ENCODE measurements at places on chromosomes 3 and 15.

DNA sequence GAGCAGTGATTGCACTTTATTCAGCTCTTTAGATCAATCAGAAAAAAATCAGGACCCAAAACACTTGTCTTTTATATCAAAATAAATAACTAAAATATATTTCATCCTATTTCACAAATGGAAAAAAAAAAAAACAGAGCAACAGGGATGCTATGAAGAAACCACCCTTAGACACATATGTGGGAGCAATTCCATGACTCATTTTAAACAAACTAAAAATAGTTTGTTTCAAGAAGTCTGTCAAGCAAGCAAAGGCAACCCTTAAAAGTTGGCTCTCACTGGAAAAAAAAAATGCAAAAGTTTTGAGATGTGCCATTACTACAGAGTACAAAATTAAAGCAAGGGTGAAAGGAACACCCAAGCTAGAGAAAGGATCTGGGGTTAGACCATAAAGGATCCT is 5.7 kb downstream of the ATP13A3 start:
- no peak for DNase-seq

GRCh38 chr15:69074843-69075224 is 60.3 kb downstream of the NOX5 start:
- no peak for DNase-seq

- DNase-seq: no peak
Measured at GRCh38 chr15:72511536-72511935, 37.4 kb downstream of the ARIH1 start.

DNA sequence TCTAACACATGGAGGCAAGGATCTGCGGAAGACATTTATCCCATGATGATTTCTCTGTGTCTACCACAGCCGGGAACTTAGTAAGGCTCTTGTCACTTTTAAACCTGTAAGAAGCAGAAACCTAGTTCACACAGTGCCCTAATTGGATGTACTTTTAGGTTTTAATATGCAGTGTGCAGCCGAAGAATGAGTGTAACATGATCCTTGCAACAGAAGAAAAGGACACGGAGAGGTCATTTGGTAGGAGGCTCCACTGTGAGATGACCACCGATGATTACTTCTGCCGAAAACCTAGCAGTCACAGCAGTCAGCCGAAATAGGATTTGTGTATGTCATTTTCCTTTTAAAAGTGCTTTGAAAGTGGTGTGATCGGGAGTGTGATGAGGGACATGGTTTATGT is 6.8 kb downstream of the CACNA1D start:
- DNase-seq: no peak

GRCh38 chr3:161689584-161690298 is 193.1 kb downstream of the OTOL1 start:
- DNase-seq: no peak

DNA sequence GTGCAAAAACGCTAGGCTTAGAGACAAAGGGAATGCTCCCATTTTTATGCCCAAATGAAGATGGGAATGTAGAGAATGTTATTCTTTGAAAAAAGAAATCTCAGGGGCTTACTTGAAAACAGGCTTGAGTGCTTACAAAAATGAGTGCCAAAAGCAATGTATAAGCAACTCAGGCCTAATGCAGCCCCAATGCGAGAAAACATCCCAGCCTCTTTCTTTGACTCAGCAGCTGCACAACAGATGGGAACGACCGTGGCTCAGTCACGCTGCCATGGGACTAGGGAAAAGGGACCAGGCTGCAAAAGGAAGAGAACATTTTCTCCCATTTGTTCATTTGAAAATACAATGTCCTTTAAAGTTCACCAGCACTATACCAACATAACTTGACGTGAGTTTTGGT is 246.4 kb upstream of the LRIG1 start:
- no peak for DNase-seq

DNA sequence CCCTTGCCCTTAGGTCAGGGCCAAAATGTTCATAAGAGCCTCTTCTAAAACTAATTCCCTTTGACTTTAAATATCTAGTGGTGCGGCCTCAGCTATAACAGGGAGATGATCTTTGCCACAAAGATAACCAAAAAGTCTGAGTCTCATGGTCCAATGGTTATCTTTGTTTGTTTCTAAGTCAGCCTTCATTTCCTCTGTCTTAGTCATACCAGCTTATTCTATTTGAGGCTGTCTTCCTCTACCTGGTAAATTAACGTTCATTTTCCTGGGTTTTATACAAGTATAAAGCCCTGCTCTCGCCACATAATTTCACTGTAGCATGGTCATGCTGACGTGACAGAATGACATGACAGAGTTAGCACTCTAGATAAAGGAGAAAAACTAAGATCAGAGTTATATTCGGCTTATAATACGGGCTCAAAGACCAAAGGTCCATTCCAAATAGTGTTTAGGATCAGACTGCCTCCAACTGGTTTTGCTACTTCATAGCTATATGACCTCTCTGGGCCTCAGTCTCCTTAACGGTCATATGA is 18.4 kb downstream of the ZNF860 start:
- DNase-seq: no peak

GRCh38 chr15:92118936-92119325 is 265.4 kb downstream of the SLCO3A1 start:
- DNase-seq: no peak

DNA sequence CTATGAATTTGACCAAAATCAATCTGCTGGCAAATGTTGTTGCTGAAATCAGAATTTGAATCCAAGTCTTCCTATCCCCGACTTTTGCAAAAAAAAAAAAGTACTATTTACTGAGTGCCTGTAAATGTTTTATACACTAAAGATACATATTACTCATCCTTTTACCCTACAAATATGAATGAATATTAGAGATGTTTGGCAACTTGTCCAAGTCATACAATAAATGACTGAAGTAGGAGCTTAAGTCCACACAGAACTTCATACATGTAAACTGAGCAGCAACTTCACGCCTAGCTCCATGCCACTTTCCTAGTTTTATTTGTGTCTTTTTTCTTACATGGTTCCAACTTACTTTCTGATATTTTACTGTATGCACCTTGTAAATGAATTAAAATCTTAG is 39.2 kb downstream of the PHC3 start:
- DNase-seq: no peak

Measured in HTR-8/SVneo (cell line).